NCI-H510A (cell line): ENCODE measurements at places on chromosomes 12 and 14.

DNA sequence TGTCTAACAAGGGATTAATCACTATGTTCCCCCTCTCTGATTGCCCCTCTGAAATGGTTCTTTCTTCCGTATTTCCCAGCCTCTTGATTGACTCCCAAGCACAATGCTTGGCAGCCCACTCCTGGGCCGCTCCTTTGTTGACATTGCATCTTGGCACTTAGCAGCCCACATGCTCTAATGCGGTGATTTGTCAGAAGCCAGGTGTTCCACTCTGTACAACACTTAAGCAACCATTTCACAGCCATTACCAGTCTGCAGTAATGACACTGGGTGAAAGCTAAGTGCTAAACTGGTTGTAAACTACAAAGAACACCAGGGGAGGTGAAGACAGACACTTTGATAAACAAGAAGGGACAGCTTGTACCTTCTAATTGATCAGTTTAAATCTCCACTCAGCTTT lies 353.5 kb downstream of the TMEM132D start:
- peak; percentile 96 for DNase-seq

GRCh38 chr12:264269-264668 lies 1.6 kb upstream of the SLC6A13 start:
- no peak for DNase-seq

DNA sequence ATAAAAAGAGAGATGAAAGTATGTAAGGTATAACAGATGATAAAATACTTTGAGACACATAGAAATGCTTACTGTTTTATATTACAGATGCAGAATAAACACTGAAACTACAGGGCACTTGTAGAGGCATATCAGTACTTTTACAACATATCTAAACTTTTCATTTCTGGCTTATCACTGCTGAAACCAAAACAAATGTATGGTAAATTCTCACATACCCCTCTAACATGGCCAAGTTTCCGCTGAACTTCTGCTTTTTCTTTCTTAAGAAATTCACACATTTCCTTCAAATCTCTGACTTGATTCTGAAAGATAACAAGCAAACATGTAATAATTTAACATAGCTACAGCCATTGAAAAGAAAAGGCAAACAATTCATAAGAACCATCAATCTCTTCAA lies 33.3 kb upstream of the C12orf50 start:
- no peak for DNase-seq

- DNase-seq: no peak
Measured at GRCh38 chr12:49963976-49964815, 2.5 kb downstream of the AQP5 start.

DNA sequence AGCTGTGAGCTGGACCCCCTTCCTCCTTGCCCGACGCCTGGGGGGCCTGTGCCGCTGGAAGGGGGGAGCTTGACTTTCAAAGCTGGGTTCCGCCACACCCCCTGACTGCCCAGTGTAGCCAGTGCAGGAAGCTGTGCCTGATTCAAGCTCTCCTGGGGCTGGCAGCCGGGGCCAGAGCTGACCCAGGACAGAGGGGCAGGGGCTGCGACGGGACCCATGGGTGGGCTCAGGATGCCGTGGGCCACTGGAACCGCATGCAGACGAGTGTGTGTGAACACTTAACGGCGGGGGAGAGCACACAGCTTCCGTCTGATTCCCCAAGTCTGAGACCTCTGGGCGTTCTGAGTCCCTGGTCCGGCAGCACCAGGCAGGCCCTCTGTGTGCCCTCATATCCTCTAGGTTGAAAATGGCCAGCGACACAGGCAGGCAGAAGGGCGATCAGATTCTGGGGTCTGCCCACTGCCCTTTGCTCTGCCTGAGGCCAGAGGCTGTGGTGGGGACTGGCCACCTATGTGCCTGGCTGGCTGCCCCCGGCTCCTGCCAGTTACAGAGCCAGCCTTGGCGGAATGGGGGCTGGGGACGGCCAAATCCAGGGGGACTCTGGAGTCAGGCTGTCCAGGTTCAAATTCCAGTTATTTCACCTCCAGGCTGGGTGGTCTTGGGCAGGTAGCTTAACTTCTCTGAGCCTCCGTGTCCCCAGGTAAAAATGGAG lies 54.0 kb downstream of the CYP46A1 start:
- DNase-seq: no peak

GRCh38 chr12:88127855-88128254 lies 14.0 kb downstream of the CEP290 start:
- no peak for DNase-seq

GRCh38 chr12:46049665-46050064 lies 59.3 kb upstream of the SCAF11 start:
- no peak for DNase-seq

GRCh38 chr12:6938353-6939190 lies 5.0 kb upstream of the RNU7-1 start:
- no peak for DNase-seq

GRCh38 chr14:34423445-34423844 lies 38.6 kb downstream of the SPTSSA start:
- no peak for DNase-seq

DNA sequence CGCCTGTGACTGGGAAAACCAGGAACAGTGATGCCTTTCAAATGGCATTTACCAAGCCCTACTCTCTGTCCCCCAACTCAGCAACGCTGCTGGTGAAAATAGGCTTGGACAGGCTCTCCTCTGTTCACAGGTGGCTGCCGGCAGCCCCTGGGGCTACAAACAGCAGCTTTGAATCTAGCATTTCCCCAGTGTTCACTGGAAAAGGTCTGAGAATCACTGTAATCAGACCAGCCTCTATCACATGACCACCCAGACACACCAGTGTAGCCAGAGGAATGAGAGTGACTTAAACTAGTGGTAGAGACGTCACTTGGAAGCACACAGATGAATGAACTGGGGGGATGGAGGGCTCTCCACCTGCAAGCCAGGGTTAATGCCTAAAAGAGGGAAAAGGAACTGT lies 151.8 kb downstream of the FOXN3 start:
- no peak for DNase-seq

DNA sequence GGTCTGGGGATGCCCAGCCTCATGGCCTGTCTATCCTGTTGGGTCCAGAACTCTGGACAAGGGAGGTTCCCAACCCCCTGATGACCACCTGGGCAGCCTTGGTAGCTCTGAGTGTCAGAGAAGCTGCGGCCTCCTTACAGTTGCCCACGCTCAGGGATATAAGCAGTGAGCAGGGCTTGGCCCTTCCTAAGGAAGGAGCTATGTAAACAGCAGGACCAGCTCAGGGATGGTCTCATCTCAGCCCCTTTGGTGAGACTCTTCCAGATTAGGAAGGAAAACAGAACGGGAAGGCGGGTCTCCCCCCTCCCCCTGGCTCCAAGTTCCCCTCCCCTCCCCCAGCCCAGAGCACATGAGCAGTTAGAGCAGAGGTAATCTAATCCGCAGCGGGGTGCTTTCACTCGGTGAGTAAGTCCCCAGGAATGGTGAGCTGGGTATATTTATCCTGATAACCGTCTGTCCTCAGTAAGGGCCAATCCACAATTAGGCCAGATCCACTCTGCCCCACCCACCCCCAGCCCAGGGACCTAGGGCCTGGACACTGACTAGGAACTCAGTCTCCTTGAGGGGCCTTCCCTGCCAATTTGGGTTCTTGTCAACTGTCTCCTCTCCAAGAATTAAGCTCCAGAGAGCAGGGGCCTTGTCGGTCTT lies 29.5 kb upstream of the RPLP0 start:
- DNase-seq: peak; percentile 79

GRCh38 chr14:105473677-105474482 lies 741 bp upstream of the CRIP2 start:
- DNase-seq: peak; percentile 82

DNA sequence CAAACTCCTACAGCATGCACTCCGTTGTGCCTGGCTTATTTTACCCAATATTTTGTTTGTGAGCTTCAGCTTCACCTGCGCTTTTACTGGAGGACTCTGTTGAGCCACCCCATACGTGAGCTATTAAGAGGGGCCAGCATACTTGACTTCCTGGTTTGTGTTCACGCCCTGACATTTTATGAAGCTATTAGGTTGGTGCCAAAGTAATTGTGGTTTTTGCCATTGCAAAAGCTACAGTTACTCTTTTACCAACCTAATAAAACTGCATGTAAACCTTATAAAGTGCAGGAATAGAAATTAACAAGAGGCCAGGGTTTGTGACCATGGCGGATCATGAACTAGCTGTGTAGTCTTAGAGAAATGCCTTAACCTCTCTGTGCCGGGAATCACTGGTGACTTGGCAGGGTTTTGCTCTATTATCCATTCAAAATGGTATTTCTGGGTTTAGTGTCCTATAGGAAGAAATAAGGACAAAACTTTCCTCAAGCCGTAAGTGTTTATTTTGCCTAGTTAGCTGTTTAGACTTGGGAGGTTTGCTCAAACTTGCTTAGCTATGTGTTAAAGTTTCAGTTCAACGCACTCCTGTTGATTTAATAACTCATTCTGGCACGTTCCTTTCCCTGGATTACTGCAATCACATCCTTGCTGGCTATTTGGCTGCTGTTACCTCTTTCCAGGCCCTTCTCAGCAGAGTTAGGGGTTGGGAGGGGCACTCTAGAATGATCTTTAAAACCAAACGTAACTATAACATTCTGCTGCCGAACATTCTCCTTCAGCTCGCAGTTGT lies 1027.6 kb downstream of the BCL11B start:
- DNase-seq: no peak

DNA sequence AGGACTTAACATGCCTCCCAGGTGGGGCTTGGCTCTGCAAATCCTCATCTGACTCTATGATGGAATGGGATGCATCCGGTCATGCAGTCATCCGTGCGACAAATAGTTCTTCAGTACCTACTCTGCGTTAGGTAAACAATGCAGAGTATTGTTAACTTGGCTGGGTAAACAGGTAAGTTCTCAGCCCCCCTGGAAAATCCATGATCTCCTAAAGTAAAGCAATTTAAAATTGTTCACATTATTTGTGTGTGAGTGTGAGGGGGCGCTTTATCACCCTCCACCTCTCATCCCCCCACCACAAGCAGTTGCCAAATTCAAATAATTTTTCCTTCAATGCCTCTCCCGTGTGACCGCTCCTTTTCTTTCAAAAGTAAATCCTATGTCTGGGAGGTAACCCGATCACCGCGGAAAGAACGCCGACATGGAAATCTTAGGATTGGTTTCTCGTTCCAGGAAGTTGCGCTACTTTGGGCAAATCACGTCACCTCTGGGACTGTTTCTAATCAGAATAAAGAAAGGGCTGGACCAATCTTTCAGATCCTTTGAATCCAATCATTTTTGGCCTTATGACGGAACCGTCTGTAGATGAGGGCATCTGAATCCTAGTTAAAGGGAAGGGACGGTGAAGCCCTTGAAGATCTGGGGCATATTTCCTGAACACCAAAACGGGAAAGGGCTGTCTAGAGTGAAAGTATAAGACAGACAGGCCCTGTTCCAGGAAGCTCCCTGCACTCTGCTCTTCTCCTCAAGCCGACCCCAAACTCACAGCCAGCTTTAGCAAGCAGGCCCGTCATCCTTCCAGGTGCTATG lies 44.0 kb upstream of the SINHCAF start:
- DNase-seq: no peak

DNA sequence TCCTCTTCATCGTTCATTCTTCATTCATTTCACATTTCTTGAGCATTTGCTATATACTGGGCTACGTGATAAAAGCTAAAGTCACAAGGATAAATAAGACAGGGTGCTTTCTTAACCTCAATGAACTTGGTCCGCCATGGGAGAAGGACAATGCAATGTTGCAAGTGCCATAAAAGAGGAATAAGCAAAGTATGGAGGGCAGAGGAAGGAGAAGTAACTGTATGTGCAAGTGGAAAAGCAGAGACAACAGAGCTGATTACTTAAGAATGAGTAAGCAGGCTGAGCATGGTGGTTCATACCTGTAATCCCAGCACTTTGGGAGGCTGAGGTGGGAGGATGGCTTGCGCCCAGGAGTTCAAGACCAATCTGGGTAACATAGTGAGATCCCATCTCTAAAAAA lies 14.4 kb downstream of the AREL1 start:
- DNase-seq: no peak

GRCh38 chr12:121769831-121770301 lies 23.6 kb downstream of the RHOF start:
- no peak for DNase-seq

GRCh38 chr12:121806009-121806545 lies 2.3 kb downstream of the SETD1B start:
- DNase-seq: no peak

DNA sequence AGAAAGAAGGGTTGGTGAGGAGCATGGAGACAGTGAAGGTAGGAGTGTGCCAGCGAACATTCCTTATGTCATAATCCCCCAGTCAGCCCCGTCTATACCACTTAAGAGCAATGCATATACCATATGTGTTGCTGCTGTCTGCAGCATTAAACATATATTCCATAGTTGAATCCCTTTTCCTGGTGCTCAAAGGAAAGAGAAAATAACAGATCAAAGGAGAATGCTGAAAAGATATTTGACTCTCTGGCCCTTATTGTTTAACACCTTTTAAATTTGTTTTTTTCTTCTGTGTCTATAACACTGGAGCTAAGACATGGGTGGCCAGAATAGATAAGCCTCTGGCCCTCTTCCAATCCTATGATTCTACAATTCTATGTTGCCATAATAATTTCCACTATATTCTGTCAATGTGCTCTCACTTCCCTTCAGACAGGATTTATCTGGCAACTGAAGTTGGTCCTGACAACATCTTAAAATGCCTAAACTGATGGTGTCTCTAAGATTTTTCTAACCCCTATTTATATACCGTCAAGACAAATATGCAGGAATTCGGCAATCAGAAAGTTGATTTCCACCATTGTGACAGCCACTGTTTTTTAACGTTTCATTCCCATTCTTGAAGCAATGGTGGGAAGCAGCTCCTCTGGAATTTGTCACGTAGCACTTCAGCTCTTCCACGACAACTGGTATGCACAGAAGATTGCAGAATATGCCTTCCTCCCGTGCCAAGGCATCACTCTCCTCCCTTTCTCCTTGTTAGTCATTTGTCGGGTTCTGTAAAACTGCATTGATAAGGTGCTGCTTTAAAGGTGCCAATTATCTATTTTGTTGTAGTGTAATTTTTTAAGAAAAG lies 204.7 kb downstream of the BCAT1 start:
- DNase-seq: no peak
